Ammon's horn (tissue), 1 donor: ENCODE measurements at places on chromosomes 3 and 15.

GRCh38 chr3:69081583-69082262 is 1.6 kb upstream of the UBA3 start:
- DNase-seq: no peak

- no peak for DNase-seq
Measured at GRCh38 chr15:40770147-40770721, 454 bp downstream of the C15orf62 start.

DNA sequence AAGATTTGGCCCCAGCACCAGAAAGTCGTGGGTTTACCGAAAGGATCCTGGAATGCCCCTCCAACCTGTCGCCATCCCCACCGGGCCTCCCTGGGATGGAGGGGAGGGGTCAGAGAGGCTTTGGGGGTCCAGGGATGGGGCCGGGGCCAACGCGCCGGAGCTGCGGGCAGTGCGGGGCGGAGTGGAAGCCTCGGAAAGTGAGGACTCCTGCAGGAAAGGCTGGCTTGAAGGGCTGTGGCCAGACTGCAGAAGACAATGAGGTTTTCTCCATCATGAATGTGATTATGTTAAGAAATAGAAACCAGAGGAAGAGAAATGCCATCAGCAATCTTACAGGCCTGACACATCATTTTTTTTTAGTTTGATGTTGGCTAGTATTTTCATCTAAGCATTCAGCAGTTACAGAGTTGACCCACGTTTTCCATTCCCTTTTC is 738 bp downstream of the YEATS2 start:
- peak; percentile 35 for DNase-seq

DNA sequence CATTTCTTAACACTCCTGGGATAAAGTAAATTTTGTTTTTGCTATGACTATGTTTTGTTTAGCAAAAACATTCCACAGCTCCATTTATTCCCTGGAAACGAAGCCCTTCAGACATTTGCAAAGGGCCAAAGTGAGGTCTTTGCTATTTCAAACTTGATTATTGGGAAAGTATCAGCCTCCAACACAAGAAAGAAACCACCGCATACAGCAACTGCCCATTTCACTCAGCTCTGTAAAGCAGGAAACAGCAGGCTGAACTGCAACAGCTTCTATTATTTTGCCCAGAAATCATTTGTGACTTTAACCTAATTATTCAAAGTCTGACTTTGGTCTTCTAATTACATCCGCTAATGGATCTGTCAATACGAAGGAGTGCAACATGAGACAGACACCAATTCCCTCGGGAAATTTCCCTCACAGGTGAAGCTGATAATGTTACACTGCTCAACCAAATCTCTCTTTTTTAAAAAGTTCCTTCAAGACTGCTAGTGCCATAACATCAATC is 72.1 kb downstream of the RFTN1 start:
- DNase-seq: no peak

DNA sequence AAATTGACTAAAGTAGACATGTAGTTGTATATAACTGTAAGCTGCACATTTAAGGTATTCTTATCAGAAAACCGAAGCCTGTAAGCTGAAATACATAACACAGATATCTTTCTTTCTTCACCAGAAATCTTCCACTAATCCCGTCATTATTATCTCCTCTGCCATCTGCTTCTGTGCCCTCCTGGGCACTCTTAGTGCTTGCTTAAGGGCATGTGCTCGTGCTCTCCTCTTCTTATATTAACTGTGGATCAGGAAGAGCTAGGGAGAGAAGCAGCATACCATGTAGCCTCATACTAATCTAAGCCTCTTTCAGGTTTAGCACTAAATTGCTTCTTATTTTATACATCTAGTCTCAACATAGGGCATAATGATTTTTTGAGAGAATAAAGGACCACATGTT is 60.8 kb downstream of the RIOX2 start:
- DNase-seq: no peak
